T-helper 1 cell (primary cell): ENCODE measurements at places on chromosomes 7 and 10.

DNA sequence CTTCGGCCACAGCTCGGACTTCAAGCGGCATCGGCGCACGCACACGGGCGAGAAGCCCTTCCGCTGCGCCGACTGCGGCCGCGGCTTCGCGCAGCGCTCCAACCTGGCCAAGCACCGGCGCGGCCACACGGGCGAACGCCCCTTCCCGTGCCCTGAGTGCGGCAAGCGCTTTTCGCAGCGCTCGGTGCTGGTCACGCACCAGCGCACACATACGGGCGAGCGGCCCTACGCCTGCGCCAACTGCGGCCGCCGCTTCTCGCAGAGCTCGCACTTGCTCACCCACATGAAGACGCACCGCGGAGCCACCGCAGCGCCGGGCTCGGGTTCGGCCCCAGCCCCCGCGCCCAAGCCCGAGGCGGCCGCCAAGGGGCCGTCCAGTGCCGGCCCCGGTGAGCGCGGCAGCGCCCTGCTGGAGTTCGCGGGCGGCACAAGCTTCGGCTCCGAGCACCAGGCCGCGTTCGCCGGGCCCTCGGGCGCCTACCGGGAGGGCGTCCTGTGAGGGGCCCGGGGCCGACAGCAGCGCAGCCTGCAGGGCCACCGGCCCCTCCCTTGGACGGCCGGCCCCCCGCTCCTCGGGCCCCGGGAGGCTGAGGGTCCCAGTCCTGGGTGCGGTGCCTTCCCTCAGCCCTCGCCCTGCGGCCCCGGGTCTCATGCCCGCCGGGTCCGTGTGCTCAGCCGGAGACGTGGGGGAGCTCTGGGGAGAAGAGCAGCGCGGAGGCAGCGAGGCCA, 17.2 kb downstream of the ZNF316 start:
- DNase-seq = no peak

- DNase-seq = no peak
These were observed 31.1 kb downstream of the DAGLB start for GRCh38 chr7:6416516-6417145.

- peak; percentile 93 for DNase-seq
These were observed at the start of gene ZKSCAN5 for GRCh38 chr7:99504603-99505323. TSS of gene ZKSCAN5 (plus strand) at chr7:99504662. CDS start at chr7:99506045, 1,383 bp downstream.

DNA sequence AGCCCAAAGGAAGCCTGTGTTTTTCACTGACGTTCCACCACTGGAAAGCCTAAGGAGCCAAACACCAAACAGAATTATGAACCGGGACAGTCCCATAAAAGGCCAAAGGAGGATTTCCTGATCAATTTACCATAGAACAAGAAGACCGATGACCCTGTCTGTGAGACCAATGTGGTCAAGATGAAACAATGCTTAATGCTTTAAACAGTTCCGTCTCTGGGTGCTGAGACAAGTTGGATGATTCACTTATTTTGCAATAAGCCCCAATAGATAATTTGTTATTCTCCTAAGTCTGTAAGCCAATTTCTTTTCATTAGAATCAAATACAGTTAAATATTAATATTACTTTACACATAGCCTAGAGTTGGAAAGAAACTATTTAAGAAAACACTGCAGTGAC, 134.9 kb downstream of the MICU1 start:
- no peak for DNase-seq

- DNase-seq = no peak
These were observed 49.5 kb upstream of the CACUL1 start for GRCh38 chr10:118804262-118804773.

- DNase-seq = no peak
These were observed 146.2 kb upstream of the KLF6 start for GRCh38 chr10:3931224-3931623.

- no peak for DNase-seq
These were observed 23.7 kb downstream of the SHH start for GRCh38 chr7:155788616-155789000.
